Nucleus accumbens (tissue), 56 donors: ENCODE measurements at places on chromosomes 3 and 15.

DNA sequence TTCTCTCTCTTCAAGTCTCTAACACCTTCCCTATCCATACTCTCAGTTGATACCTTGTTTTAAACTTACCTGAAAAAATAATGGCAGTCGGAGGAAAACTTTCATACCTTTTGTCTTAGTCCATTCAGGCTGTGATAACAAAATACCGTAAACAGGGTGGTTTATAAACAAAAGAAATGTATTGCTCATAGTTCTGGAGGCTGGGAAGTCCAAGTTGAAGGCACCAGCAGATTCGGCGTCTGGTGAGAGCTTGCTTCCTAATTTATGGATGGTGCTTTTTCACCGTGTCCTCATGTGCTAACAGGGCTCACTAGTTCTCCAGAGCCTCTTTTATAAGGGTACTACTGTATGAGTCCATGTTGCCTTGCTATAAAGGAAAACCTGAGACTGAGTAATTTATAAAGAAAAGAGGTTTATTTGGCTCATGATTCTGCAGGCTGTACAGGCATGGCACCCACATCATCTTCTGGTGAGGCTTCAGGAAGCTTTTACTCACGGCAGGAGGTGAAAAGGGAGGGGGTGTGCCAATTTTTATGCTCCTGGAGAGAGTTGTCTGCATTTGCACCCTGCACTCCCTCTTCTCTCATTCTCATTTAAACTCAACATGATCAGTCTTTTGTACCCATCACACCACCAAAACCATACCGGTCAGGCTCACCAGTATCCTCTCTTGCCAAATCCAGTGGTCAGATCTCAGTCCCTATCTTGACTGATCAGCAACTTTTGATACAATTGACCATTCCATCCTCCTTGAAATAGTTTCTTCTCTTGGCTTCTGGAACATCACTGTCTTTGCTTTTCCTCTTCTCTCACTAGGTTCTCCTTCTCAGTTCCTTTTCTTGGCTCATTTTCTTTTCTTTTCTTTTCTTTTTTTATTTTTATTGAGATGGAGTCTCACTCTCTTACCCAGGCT, 21.6 kb downstream of the ST6GAL1 start:
- DNase-seq, result no peak

GRCh38 chr15:38992930-38993329, 428.3 kb upstream of the RASGRP1 start:
- no peak for DNase-seq

DNA sequence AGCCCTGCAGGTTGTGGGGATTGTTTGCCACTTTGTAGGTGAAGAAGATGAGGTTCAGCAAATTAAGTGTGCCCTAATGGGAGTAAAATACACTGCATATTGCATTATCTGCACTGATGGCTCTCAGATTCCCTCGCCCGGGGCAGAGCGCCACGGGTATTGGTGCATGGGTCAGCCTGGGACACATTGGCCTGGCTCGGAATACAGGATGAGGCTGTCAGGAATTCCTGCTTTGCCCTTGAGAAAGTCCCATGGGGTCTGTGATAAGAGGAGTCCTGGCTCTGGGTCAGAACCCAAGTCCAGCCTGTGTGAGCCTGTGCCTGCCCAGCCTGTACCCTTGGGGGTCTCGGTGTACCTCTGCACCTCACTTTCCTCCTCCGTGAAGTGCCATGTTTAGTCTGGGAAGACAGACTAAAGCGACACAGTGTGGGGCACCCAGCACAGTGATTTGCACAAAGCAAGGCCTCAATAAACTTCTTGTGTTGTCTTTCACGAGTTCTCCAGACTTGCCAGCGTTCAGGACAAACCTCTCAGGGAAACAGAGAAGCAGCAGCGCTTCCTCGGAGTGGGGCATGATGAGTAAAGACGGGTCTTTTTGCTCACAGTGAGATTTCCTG, 107.6 kb downstream of the LRRK1 start:
- no peak for DNase-seq

DNA sequence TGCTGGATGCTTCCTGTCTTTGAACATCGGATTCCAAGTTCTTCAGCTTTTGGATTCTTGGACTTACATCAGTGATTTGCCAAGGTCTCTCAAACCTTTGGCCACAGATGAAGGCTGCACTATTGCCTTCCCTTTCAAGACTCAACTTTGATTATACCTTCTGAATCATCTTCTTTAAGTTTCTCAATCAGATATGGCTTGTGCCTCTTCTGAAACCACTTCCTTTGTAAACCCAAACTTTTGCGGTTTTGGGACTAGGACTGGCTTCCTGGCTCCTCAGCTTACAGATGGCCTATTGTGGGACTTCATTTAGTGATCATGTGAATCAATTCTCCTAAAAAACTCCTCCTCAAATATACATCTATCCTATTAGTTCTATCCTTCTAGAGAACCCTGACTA, 47.1 kb upstream of the CADPS start:
- no peak for DNase-seq

DNA sequence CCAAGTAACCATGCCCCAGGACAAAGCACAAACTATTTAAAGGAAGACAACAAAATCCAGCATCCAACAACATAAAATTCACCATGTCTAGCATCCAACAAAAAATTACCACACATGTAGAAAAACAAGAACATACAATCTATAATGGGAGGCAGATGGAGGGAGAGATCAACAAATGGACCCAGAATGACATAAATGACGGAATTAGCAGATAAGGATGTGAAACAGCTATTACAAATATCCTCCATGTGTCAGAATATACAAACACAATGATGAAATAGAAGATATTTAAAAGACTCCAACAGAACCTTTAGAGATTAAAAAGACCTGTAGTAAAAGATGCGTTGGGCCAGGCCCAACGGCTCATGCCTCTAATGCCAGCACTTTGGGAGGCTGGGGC, 10.8 kb downstream of the LYSMD4 start:
- no peak for DNase-seq

GRCh38 chr3:184970186-184970585, 158.2 kb downstream of the VPS8 start:
- DNase-seq, result no peak

- no peak for DNase-seq
Observed at GRCh38 chr15:62413786-62414185, 248.7 kb upstream of the C2CD4B start.

GRCh38 chr3:105780107-105780506, 88.7 kb downstream of the CBLB start:
- DNase-seq, result no peak

- no peak for DNase-seq
Observed at GRCh38 chr3:105466495-105467404, 100.0 kb downstream of the ALCAM start.

GRCh38 chr15:101305820-101306255, 10.8 kb upstream of the SNRPA1 start:
- no peak for DNase-seq

DNA sequence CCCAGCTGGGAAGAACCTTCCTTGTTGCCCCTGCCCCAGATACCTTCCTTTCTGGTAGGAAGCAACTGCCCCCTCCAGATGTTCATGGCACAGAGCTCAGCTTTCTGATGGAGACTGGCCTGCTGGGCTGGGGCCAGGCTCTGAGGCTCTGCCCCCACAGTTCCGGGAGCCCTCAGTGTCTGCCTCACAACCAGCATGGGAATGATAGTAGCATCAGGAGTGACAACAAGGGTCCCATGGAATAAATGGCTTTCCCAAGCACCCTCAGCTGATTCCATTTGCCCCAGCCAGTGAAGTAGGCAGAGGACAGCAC, 65.6 kb upstream of the IQSEC1 start:
- DNase-seq, result no peak

- no peak for DNase-seq
Observed at GRCh38 chr3:194991338-194991654, 279.7 kb downstream of the XXYLT1 start.

GRCh38 chr3:125078951-125079674, 23.3 kb upstream of the HEG1 start:
- no peak for DNase-seq

DNA sequence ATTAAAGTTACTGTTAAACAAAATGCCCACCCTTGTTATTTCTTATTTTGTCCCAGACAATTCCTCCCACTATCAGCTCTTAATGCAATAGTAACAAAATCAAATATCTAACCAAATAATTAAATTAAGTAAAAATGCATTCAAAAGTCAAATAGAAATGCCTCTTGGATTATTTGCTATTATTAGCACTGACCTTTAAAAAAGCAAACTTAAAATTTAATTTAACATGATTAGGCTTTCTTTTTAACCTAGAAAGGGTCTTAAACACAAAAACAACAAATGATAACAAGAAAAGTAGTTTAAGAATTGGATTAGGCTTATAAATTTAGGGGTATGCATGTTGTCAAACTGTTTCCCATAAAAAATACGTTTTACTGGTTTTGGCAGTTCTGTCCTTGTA, 159.8 kb downstream of the CBLB start:
- no peak for DNase-seq
